ENCODE measurements at places on chromosomes 3 and 15. TPM values are rescaled to one million over a fixed set of nuclear protein-coding genes. Genes with fewer than 3 reads are reported as not detected.

GRCh38 chr3:152314677-152315353 is 46.1 kb downstream of the MBNL1 start:
- no peak for DNase-seq

DNA sequence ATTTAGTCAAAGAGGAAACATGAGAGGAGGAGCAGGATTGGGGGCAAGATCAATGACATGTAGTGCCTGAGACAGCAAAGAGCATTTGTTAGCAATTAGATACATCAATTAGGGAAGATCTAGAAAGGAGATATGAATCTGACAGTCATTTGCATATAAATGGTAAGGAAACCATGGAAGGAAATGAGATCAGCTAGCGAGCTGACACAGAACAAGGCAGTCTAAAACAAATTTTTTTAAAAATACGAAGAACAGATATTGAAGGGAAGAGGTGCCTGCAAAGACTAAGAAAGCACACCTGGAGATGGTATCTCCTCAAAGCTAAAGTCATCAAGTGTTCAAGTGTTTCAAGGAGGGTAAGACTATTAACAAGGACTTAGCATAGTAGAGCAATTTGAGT is 4.6 kb downstream of the EPM2AIP1 start:
- no peak for DNase-seq

GRCh38 chr15:25790000-25790660 is 73.0 kb downstream of the ATP10A start:
- DNase-seq = peak; percentile 91

DNA sequence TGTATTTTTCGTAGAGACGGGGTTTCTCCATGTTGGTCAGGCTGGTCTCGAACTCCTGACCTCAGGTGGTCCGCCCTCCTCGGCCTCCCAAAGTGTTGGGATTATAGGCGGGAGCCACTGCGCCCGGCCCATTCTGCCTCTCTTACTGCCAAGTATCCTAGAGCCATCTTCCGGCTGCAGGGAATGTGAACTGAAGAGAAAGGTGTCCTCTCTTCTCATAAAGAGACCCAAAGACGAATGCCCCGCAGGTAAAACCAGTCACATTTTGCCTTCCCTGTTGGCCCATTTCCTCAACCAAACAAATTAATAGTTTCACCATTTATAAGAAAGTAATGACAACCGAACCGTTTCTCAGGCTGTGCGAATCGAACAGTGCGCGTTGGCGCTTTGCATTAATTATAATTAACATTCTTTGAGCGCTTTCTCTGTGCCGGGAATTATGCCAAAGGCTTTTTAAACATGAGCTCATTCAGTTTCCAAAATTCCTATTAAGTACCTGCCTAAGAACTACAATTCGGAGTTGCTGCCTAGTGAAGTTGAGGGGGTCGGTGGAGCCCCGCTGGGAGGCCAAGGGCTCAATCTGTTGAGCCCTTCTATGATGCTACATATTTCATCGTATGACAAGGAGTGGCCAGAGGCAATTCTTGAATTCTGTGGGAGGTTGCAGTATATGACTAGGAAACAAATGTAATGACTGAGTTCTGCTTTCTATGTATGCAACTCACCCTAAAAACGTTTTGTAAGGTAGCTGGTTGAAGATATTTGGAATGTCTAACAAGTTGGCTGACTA is 819 bp upstream of the RPL24 start:
- no peak for DNase-seq

GRCh38 chr3:157535667-157536066 is 32.5 kb upstream of the VEPH1 start:
- DNase-seq = no peak

DNA sequence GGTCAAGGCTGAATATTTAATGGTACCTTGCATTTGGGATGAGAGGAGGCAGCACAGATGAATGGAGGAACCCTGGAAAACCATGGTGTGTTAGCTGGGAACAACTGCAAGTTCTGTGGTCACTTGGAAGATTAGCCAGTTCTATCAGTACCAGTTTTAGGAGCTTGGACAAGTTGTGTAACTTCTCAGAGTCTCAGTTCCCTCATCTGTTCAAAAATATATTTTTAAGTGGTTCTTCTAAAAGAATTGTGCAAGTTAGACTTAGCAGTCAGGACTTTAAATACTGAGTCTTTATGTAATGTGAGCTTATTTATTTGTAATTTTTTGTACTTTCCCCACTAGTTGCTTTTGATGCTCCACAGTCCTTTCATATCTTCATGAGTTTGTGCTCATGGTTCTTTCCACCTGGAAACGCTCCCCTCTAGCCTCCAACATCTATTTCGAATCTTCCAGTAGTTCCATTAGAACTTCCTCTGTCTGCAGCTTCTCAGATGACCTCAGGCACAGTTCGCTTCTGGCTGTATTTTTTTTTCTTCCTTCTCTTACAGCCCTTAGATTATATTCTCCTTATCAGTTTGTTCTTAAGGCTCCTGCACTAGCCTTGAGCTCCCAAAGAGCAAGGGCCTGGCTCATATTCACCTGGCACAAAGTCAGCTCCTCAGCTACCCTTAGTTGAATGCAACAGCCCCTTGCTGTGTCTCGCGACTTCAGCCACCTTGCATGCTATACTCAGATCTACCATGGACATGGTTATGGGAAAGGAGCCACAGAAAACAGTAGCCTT is 27.1 kb downstream of the ITPR1 start:
- no peak for DNase-seq

DNA sequence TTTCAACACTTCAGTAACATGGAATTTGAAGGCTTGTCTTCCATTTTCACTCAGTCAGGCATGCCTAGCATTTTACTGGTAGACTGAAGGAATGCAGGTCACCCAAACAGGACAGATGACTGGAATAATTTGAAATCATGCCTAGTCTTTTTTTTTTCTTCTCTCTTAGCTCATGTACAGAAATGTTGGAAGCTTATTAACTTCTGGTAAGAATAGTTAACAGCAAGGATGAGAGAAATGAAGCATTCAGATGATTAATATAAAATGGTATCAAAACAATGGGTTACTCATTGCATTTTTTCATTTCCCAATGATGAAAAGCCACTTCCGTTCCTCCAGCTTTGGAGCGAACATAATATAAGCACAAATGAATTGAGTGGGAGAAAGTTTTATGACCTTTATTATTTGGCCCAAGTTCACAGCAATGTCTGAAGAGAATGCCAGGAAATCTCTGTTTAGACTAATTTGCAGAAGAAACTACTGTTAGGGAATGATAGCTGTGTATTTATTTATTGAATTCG is 431.6 kb upstream of the RASGRP1 start:
- no peak for DNase-seq

- DNase-seq = no peak
These were observed 34.4 kb downstream of the PPARG start for GRCh38 chr3:12323237-12323636.

DNA sequence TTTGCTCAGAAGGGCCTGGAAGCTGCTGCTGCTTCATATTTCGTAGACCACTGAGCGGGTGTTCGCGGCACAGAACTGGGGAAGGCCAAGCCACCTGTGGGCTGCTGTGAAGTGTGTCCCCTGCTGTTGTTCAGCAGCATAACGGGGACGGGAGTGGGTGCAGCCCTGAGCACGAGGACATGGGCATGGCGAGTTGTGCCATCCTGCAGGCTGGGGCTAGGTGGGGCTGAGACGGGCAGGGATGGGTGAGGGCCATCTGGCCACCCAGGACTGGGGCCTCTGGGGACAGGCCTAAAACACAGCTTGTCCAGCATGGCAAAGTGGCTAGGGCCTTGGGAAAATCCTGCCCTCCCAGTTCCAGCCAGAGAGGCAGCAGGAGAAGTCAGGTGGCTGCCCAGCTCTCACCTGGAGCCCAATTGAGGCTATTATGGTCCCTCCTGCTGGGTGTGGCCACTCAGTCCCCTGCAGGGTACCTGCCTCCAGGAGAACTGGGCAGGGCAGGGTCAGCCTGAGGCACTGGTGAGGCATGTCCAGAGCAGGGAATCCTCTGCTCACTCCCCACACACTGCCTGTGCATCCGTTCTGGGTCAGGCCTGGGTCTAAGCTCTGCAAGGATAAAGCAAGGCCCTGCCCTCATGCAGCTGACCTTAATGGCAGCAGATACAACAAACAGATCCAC is 29.5 kb downstream of the CFAP100 start:
- peak; percentile 46 for DNase-seq

DNA sequence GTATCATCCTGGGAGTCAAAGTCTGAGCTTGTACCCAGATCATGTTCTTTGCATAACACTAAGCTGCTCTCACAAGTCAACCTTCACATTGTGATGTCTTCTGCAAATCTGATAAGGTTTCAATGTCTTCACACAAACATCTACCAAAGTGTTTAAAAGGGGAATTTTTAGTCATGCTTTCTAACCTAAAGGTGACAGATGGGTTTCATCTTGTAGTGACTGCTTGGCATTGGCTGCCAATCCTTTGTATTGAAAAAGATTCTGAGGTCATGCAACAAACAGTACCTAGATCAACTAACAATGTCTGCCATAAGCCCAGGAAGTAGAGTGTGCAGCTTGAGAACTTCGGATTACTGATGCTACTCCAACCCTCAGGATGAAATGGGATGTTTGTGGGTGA is 43.6 kb upstream of the DIPK2A start:
- DNase-seq = no peak

DNA sequence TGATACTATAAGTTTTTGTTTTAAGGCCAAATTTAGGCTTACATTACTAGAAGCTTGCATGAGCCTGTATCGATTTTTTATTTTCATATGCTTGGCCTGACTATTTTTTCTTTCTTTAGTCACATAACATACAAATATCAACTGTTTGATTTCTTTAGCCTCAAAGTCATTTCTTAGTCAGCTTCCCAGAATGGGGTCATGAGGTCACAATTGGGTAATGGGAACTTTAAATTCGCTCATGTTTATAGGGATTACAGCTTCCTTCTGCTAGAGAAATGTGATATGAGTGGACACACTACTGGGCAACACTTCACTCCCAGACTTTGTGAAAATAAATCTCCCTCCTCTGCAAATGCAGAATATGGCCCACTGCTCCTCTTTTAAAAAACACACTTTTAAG is 9.1 kb upstream of the TIPARP start:
- no peak for DNase-seq

DNA sequence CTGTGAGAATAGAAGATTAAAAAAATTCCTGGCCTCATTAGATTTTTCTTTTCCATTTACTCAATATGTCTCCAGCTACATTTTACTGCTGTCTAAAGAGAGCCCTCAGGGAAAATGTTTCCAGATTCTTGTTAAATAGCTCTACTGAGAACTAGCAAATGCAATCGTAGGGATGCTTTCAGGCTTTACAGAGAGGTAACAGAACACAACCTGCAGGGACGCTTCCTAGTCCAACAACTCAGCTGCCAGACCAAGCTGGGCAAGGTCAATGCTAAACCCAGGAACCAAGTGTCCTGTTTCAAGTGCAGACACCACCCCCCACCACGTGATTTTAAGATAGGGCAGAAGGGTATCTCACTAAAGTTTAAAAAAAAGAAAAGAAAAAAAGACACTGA is 25.2 kb downstream of the ARHGEF3 start:
- no peak for DNase-seq

- no peak for DNase-seq
These were observed 7.0 kb upstream of the USP4 start for GRCh38 chr3:49346797-49347251.

- DNase-seq = no peak
These were observed 380.3 kb downstream of the MCTP2 start for GRCh38 chr15:94611656-94612055.

GRCh38 chr3:188269040-188269439 is 115.1 kb downstream of the LPP start:
- no peak for DNase-seq

DNA sequence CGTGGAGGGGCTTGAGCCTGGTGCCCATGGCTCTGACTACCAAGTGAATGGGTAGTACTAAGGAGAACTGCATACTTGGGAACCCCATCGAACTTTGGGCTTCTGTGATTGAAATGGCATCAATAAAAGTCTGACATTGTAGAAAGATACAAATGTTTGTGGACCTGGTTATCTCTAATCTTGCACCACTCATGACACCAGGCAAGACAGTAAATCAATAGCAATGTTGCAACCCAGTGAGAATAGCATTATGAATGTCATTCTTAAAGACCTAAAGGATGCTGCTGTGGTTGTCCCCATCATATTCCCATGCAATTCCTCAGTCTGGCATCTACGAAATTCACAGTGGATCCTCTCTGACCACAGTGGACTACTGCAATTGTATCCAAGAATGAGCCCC is 233.6 kb upstream of the LYSMD4 start:
- no peak for DNase-seq

DNA sequence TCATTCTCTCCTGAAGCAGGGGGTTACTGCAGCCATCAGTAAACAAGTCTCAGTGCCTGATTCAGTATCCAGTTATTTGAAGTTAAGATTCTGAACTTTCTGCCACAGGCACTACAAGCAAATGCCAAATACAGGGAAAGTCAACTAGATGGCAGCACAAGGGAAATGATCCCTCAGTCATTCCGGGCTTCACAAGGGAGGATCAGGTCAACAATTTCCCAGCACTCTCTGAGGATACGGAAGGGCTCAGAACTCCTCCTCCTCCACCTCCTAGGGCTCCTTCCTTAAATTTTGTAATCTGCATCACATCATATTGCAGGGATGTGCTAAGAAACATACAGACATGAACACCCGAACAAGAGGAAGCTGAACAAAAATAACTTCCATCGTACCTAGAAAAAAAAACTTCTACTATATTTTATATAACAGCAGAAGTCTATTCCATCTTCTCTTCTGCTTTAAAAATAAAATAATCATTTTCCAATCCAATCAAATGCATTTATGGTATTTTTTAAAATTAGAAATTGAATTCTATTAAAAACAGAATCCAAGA is 187.1 kb downstream of the FMN1 start:
- DNase-seq = no peak

- DNase-seq = no peak
These were observed 4.1 kb downstream of the ACAD11 start for GRCh38 chr3:132655471-132655870.

- peak; percentile 78 for DNase-seq
These were observed 692 bp upstream of the C15orf39 start for GRCh38 chr15:75200765-75201615.

Gene SEMA3B
- polyA plus RNA-seq = 12.0 TPM

Gene GABRR3
- not detected for polyA plus RNA-seq

Gene UQCRC1
- 828 TPM for polyA plus RNA-seq

Gene AMOTL2
- polyA plus RNA-seq = 9.9 TPM

Gene ATP13A4
- 0.60 TPM for polyA plus RNA-seq

Gene SLC6A1
- polyA plus RNA-seq = under 0.01 TPM

Gene CNTN3
- 0.60 TPM for polyA plus RNA-seq

Gene CACNA2D3
- polyA plus RNA-seq = 0.32 TPM

Gene WDR76
- polyA plus RNA-seq = 2.5 TPM

Gene ABHD17C
- 174 TPM for polyA plus RNA-seq

Gene GRAMD1C
- 4.9 TPM for polyA plus RNA-seq

Gene RAB8B
- polyA plus RNA-seq = 6.5 TPM

Gene ATP13A3
- polyA plus RNA-seq = 20.6 TPM

Gene GOLGA8T
- 0.12 TPM for polyA plus RNA-seq
